ENCODE measurements at places on chromosomes 4 and X.

- no peak for DNase-seq
Observed at GRCh38 chr4:120403296-120403695, 336.6 kb upstream of the MAD2L1 start.

- DNase-seq, result no peak
Observed at GRCh38 chrX:43974741-43975465, 1.7 kb upstream of the NDP start.

DNA sequence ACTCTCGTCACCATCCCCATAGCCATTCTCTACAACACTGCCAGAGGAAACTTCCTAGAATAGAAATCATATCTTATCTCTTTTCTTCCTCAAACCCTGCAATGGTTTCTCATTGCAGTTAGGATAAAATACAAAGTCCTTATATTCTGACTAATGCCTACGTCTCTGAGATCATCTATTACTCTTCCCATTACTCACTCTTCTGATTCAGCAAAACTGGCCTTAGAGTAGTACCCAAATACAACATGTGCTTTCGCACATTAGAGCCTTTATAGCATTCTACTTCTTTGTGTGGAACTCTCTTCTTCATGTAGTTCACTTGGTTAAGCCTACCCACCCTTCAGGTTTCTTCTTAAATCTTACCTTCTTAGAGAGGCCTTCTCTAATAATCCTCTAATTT lies 28.0 kb downstream of the LHFPL1 start:
- no peak for DNase-seq

- DNase-seq, result no peak
Observed at GRCh38 chr4:58658701-58659100, 1548.5 kb upstream of the IGFBP7 start.

GRCh38 chr4:150348079-150348478 lies 233.9 kb upstream of the MAB21L2 start:
- DNase-seq, result no peak

- DNase-seq, result no peak
Observed at GRCh38 chr4:80069108-80069836, 3.8 kb downstream of the ANTXR2 start.

GRCh38 chr4:28177641-28178040 lies 1317.0 kb downstream of the STIM2 start:
- no peak for DNase-seq
